ENCODE measurements at places on chromosomes 7 and 10.
A peak's percentile ranks its signal among the peaks of the same experiment; 100 is the strongest.

GRCh38 chr10:65377687-65378086, 1548.1 kb upstream of the LRRTM3 start:
- no peak for DNase-seq

- DNase-seq = peak; percentile 27
Measured at GRCh38 chr7:37352974-37353948, 95.4 kb downstream of the ELMO1 start.

GRCh38 chr7:152085131-152085530, 59.7 kb downstream of the GALNT11 start:
- no peak for DNase-seq

DNA sequence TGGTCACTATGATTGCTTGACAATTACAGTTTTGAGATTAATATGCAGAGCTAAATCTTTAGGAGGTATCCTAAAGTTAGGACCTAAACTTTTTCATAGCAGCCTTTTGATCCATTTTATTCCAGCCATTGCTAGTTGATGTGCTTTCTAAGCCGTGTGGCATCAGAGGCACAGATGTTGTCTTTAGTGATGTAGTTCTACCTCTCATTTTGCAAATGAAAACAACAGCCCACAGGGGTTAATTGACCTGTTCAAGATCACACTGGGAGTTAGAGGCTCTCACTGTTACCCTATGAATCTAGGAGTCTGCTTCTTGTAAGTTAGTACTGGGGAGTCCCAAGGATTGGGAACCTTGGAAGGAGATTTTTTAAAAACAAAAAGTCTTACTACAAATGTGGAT, 10.6 kb downstream of the AUTS2 start:
- no peak for DNase-seq

DNA sequence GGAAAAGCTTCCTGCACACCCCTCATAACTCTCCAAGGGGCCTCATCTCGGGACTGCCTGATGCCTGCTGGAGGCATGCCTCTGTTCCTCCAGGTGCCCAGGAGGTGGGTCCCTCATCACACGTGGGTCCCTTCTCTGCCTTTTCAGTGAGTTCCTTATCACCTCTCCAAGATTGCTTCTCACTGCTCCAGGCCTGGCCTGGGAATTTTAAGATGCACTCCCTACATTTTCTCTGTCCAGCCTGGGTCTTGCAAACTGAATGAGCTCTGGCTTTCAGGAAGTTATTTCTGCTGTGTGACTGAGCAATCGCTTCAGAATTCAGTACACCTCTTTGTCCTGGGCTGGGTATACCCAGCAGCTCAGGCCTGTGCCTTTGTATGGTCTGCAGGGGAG, 43.8 kb downstream of the LRRC18 start:
- DNase-seq = no peak

GRCh38 chr10:88981435-88981834, 9.2 kb upstream of the FAS start:
- DNase-seq = no peak

DNA sequence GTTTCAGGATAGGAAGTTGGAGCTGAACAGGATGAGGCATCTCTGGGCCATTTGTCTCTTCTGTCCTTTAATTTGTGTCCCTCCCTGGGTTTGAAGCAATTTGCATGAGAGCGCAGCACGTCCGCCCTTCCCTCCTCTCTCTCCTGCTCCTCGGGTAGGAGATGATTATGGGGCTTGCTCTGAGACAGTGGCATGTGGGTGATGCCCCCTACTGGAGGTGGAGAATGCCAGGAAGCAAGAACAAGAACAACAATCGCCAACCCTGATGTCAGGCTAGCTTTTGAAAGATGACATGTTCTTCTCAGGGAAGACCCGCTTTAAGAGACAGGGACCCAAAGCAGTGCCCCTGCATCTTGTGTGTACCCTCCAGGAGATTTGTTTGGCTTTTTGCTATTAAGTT, 63.9 kb upstream of the LOXL4 start:
- no peak for DNase-seq

- DNase-seq = peak; percentile 53
Measured at GRCh38 chr7:156942708-156943090, 6.8 kb upstream of the NOM1 start.

GRCh38 chr10:96211764-96212163, 59.6 kb downstream of the BLNK start:
- DNase-seq = no peak

GRCh38 chr10:78899996-78900714, 168.6 kb upstream of the ZMIZ1 start:
- DNase-seq = no peak

GRCh38 chr7:14905764-14906163, 3.2 kb upstream of the DGKB start:
- DNase-seq = no peak

- no peak for DNase-seq
Measured at GRCh38 chr7:400901-401485, 111.0 kb downstream of the FOXL3 start.

GRCh38 chr10:114749510-114749909, 72.1 kb upstream of the FHIP2A start:
- DNase-seq = no peak

DNA sequence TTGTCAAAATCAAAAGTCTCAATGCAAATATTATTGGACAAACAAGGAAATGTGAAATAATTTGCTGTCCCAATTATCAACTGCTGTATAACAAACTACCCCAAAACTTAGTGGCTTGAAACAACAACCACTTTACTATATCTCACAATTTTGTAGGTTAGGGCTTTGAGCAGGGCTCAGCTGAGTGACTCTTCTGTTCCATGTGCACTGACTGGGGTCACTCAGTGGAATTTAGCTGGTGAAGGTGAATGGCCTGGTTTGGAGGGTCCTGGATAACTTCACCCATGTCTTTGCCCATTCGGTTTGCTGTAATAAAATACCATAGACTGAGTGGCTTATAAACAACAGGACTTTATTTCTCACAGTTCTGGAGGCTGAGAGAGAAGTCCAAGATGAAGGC, 3.7 kb upstream of the GSDME start:
- DNase-seq = no peak

GRCh38 chr7:6294839-6295238, 22.4 kb upstream of the CYTH3 start:
- DNase-seq = peak; percentile 17

DNA sequence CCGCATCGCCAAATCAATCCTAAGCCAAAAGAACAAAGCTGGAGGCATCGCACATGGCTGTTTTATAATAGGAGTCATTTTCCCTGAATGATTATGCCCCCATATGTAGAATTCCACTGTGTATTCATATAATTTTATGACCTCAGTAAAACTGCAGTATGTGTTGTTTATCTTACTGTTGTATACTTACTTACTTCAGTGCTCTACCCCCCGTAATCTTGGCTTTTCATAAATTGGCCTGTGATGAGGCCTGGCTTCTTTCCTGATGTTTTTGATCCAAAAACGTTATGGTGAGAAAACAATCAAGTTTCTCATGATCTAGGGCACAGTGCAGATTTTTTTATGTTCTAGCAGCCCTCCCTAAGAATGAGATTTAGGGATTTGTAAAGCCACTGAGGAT, 306.4 kb upstream of the FZD1 start:
- DNase-seq = no peak

DNA sequence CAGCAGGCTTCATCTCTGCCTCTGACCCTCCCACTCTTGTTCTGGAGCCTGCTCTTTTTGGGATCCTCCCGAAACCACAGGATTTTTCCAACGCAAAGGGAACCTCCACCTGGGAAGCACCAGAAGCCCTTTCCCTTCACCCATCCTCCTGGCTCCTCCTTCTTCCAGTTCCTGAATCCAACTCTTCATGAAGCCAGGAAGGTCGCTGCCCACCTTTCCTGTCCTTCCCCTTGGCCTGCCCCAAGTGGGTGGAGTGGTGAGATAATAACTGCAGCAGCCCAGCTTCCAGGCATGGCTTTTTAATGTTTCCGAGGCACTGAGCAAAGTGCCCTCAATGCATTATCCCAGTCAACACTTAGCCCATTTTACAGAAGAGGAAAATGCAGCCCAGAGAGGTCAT, 70.8 kb upstream of the EEPD1 start:
- DNase-seq = no peak

GRCh38 chr7:28330384-28331070, 81.8 kb upstream of the CREB5 start:
- DNase-seq = peak; percentile 60

All from NCI-H1417 (cell line).